Activated naive CD4-positive, alpha-beta T cell (primary cell): ENCODE measurements at places on chromosomes 11 and 22.
A peak's percentile ranks its signal among the peaks of the same experiment; 100 is the strongest.

DNA sequence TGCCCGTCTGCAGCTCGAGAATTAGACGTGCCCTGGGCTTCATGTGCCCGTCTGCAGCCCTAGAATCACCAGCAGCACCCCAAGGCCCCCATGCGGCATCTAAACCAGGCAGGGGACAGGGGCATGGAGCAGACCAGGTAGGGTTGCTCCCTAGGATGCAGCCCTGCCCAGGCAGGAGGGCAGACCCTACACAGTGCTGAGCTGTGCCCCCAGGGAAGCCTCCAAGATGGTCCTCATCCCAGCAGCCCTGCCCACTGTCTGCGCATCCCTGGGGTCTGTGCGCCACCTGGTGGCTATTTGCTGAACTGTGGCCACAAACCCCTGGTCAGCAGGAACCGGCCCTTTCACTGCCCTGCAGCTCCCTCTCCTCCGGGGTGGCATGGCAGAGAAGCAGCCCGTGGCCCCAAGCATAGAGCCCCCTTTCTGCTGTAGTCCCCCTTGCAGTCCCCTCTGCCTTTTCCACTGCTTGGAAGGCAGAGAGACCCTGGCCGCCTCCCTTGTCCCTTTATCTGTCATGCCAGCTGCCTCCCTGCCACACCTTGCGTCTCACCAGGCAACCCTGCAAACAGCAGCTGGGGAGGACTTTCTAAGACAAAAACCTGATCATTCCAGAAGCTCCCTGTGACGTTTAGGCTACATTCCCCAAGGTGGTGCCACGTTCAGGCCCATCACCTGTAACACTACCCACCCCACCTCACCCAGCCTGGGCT, 86.6 kb downstream of the KCNQ1 start:
- DNase-seq: peak; percentile 35

- DNase-seq: no peak
Observed at GRCh38 chr11:18471995-18472394, 16.3 kb downstream of the LDHAL6A start.

GRCh38 chr22:37995460-37995859, 11.1 kb upstream of the SOX10 start:
- no peak for DNase-seq

DNA sequence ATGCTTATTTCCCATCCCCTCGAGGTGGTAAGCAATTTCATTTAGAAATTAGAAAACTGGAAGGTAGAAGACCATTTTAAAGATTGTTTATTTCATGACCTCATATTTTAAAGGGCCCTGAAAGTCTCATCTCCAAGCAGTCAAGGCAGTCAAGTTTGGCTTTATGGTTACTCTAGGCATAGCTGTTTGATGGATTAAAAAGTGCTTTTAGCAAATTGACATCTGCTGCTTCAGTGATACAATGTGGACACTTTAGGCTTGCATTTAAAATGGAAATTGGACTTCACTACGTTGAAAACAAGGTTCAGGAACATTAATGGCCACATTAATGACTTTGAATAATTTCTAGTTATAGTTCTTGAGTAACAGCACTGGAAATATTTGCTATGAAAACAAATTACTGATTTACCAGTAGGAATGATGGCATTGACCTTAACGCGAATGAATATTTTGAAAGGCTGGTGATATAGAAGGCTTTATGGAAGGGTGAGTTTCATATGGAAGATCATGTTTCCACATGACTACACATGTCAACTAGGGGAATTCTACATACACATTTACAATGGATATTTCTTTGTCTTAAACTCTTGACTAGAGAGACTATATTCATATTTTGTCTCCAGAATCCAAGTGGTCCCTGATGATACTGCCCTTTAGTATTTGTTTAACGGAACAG, 873.5 kb downstream of the JRKL start:
- DNase-seq: no peak

- DNase-seq: no peak
Observed at GRCh38 chr11:63629426-63629825, 15.2 kb upstream of the PLAAT3 start.

- DNase-seq: no peak
Observed at GRCh38 chr11:110156503-110156902, 63.3 kb downstream of the ZC3H12C start.

DNA sequence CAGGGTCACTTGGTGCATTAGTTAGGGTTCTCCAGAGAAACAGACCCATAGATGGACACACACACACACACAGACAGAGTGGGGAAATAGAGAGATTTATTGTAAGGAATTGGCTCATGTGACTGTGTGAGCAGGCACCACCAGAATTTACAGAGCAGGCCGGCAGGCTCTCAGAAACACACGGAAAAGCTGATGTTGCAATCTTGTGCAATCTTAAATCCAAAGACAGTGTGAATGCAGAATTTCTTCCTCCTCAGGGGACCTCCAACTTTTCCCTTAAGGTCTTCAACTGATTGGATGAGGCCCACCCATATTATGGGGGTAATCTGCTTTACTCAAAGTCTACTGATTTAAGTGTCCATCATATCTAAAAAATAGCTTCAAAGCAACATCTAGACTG, 49.8 kb downstream of the APIP start:
- no peak for DNase-seq

- DNase-seq: no peak
Observed at GRCh38 chr11:69427906-69428880, 53.3 kb upstream of the LINC01488 start.

DNA sequence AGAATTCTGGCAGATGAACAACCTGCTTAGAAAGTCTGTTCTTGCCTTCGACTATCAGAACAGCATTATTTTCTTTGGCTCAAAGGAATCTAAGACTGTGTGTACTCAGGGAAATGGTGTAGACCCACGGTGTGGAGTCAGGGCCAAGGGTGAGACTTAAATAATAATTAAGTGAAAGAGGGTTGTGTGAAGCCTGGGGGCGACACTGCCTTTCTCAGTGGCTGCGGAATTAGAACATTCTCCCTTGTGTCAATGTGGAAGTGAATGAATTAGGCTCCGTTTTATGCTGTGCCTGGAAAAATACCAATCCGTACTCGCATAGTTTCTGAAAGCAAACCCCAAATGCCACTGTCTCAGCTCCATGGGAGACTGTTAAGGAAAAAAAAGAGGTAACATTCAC, 50.7 kb downstream of the NAV2 start:
- DNase-seq: no peak

- no peak for DNase-seq
Observed at GRCh38 chr22:38940811-38941384, 16.5 kb upstream of the APOBEC3A start.

- DNase-seq: no peak
Observed at GRCh38 chr11:10538924-10539323, 2.1 kb downstream of the RNF141 start.
